CD4-positive, alpha-beta T cell treated with Interleukin-1 beta for 1 hour (primary cell): ENCODE measurements at places on chromosomes 2 and 18.
A peak's percentile ranks its signal among the peaks of the same experiment; 100 is the strongest.

DNA sequence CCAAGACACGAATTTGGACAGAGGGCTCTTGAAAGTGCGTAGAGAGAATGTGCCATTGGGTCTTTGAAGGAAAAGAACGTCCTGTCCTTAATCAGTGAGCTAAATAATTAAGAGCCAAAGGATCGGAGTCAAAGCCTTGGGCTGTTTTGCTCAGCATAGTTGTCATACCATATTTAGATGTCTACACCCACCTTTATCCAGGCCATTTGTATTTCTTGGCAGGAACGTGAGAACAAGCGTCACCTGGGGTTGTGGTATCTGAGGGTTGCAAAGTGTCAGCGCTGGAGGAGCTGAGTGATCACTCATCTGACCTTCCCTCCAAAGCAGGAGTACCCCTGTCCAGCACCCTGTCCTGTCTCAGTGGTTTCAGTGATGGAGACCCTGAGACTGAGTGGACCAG lies 4.5 kb downstream of the LPIN1 start:
- peak; percentile 24 for DNase-seq

- DNase-seq, result peak; percentile 49
These were observed 27.6 kb downstream of the C2orf76 start for GRCh38 chr2:119338826-119339561.

DNA sequence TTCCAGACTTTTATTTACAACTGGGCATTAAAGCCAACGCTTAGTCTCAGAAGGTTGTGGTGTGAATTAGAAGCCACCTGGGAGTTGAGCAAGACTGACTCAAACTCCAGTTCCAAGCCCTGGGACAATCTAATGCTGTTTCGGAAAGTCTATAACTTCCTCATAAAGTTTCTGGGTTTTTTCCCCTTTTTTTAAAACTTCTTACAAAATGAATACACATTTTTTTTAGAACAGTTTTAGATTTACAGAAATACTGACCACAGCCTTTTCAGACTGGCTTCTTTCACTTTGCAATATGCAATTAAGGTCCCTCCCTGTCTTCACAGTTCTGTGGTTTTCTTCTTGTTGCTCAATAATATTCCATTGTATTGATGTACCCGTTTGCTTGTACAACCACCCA lies 115.9 kb upstream of the TWIST2 start:
- no peak for DNase-seq

- DNase-seq, result peak; percentile 46
These were observed 25.2 kb downstream of the PDIA6 start for GRCh38 chr2:10787176-10787968.

DNA sequence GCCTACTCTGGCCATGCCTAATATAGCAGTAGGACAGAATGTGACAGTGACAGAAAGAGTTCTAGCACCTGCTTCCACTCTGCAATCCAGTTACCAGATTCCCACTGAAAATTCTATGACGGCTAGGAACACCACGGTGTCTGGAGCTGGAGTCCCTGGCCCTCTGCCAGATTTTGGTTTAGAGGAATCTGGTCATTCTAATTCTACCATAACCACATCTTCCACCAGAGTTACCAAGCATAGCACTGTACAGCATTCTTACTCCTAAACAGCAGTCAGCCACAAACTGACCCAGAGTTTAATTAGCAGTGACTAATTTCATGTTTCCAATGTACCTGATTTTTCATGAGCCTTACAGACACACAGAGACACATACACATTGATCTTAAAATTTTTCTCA lies 45.2 kb upstream of the TTR start:
- no peak for DNase-seq

GRCh38 chr2:46150445-46150955 lies 146.7 kb upstream of the EPAS1 start:
- DNase-seq, result no peak

DNA sequence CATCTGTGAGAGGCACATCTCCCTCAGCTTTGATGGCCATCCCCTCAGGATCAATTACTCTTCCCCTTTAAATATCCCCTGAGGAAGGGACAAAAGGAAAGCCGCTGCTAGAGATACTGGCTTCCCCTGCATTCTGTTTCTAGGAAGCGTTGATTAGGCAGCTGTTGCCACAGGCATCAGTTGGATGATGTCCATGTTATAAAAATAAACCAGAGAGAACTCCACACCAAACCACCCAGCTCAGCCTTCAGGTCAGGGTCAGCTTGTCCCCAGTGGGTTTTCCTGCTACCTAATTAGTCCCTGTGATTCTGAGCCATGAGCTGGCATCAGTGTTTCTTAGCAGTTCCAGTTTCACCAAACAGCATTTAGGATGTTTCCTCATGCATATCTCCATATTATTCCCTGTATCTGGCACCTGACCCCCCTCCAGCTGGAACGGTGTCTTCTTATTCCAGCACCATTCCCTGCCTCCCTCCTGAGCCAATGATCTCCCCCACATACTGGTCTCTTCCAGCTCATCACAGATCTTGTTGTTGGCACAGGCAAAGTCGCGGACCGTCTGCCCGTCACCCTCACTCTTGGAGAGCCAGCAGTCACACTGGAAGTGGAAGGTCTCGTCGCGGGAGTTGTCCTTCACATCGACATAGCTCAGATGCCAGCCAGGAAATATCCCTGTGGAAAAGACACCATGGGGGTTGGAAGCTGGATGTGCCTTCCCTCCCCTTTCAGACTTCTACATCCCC lies 168.4 kb downstream of the LOXHD1 start:
- DNase-seq, result no peak

- DNase-seq, result no peak
These were observed 61.4 kb downstream of the BCL2L11 start for GRCh38 chr2:111182121-111182520.

DNA sequence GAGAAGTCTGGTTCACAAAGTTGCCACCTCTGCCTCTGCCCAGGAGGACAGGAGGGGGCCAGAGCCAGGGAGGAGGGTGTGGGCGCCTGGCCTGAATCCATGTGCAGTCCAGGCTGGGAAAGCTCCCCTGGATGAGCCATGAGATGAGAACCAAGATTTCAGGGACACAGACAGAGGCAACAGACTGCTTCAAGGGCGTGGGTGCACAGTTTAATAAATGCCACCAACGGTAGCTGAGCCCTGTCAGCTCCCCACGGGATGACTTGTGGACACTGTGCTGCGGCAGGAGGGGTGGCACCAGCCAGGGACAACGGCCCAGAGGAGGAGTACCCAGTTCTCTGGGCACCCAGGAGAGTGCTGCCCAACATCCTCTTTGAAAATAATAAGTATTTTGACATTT lies 15.2 kb downstream of the CAPG start:
- no peak for DNase-seq

- peak; percentile 22 for DNase-seq
These were observed 24.7 kb upstream of the CEP68 start for GRCh38 chr2:65031341-65032018.

DNA sequence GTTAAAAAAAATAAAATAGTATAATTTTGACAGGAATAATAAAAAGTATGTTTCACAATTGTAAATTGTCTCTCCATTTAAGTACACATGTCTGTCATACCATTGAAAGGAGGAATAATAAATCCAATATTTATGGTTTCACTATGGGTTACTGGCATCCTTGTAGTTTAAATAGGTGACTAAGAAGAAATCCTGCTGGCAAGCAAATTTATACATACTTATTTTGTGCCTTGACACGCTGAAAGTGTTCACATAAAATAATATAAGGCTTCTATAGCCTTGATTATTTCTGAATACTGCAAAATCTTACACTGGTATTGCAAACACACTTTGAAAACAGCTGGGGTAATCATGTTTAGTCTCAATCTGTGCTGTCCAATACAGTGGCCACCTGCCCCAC lies 138.3 kb upstream of the ETAA1 start:
- DNase-seq, result no peak

- no peak for DNase-seq
These were observed 208.4 kb downstream of the MYCN start for GRCh38 chr2:16148632-16149348.

- DNase-seq, result no peak
These were observed 76.7 kb downstream of the MERTK start for GRCh38 chr2:111975053-111975552.
